Stimulated activated CD8-positive, alpha-beta memory T cell treated with anti-CD3 and anti-CD28 coated beads, Interleukin-4, amount 100 ng/mL, for 1 hour (primary cell): ENCODE measurements at places on chromosomes 2 and 18.

GRCh38 chr2:26058390-26058789 lies 24.5 kb downstream of the RAB10 start:
- DNase-seq, result no peak

DNA sequence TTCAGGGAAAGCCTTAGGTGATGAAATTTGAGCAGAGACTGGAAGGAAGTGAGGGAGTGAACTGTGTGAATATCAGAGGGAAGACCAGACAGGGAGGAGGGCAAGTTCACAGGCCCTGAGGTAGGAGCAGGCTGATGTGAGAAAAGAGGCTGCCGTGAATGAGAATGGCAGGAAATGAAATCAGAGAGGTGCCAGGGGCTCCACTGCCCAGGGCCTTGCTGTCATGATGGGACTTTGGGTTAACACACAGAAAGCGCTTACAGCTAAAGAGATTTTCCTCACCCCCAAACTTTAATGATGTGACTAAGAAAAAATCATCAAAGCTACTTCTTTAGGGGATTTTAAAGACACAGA lies 53.8 kb downstream of the MARCHF4 start:
- DNase-seq, result no peak

DNA sequence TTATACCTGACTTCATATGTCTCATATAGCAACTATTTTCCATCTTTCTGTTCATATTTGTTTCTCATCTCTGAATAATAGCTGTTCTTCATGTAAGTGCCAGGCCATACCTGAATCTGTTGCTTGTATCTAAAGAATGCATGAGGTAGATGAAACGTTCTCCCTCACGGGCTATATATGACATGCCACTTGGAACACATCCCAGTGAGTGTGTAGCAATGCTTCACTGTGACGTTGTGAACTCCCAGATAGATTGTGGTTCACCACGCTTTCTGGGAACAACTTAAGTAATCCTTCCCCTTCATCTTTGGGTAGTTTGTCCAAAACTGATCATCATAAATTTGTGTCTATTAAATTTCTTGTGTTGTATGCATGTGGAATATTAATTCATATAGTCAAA lies 60.1 kb downstream of the RDH14 start:
- DNase-seq, result no peak

DNA sequence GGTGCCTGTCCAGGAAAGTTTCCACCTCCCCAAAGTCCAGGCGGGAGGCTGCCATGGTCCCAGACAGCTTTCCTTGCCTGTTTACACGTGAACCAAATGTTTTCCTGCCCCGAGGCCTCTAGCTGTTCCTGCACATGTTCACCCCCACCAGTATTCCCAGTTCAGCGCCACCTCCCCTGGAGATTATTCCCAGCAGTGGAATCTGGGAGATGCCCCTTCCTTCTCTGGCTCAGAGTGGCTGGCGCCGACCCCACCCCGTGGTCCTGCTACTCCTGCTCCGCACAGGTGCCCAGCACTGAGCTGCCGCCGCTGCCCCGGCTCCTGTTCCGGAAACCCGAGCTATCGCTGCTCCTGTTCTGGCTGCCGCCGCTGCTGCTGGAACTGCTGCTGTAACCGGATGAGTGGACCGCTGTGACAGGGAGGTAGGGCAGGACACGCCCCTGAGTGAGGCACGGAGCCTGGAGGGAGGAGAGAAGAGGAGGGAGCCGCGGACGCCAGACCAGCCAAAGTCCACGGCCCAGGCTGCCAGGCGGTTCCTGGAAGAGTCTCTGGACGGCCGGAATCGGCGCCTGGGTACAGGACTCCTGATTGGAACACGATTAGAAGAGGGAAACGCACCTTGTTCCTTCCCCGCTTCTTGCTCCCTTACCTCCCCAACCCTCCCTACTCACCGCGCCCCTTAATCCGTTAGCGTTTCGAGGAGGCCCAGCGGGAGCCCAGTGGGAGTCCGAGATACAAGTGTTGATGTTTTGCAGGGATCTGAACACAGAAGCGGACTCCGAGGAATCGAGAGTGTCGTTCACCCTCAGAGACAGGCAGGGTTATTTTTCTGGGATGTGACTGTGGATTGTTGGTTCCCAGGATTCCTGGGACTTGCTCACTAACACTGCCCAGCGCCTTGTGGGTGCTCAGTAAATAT lies at the start of gene PDE11A:
Gene PDE11A (minus strand): TSS at position 395 of the 919 bp plus-strand sequence. CDS start 340 bp downstream, at position 55.
- no peak for DNase-seq

DNA sequence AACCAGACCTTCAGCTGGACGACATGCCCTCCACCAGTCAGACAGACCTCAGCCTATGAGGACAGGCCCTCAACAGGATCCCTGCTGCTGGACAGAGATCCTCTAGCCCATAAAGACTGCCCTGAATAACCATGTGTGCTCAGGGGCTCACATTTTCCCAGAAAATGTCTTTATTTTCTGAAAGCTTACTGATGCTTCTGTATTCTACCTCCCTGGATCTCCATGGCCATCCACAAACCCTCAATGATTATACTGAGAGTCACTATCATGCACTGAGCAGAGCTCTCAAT lies 1.8 kb upstream of the PTPN18 start:
- no peak for DNase-seq

DNA sequence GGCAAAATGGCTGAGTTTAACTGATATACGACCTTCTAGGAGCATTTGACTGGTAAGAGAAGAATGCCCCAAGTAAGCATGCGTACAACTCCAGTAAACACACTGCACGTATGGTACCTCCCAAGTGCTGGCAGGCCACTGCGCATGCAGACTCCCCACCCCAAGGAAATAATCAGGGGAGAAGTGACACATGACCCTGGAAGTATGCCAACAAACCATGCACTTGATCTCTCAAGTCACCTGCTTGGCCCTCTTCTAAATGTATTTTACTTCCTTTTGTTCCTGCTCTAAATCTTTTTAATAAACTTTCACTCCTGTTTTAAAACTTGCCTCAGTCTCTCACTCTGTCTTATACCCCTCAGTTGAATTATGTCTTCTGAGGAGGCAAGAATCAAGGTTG lies 129.8 kb upstream of the COL5A2 start:
- DNase-seq, result no peak

GRCh38 chr18:44125446-44125845 lies 555.2 kb upstream of the SETBP1 start:
- no peak for DNase-seq

GRCh38 chr2:61443342-61444041 lies 27.4 kb downstream of the USP34 start:
- no peak for DNase-seq

DNA sequence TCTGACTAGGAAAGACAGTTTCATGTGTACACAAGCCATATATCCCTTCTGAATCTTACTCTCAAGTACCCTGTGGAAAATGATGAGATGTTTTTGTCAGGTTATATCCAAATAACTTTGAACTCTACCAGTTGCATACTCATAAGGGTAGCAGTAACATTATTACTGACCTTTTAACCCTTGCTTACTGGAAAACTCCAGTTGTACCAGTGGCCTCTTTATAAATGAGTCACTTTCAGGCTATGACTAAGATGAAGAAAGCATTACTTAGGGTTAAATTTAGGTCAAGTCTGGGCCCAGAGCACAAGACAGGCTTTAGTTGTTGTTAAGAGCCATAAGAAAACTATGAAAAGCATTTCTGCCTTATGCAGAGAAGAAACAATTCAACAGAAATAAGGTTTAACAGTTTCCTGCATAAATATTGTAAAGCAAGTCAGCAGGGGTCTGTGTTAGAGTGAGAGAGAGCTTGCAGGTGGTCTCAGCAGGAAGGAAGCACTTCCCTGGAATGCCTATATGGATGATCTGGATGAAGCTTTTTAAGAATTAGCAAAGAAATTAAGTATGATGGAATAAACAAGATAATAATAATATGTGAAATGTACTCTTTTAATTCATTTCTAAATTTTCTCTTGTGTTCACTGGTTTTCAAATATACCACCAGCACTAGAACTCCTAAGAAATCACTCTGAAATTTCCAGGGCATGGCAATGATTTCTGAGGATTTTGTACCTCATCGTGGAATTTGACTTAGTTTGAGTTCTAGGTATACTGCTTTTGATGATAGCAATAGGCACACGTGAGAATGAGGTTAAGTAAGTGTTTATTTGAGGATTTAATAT lies 126.6 kb downstream of the UBE2E3 start:
- no peak for DNase-seq

DNA sequence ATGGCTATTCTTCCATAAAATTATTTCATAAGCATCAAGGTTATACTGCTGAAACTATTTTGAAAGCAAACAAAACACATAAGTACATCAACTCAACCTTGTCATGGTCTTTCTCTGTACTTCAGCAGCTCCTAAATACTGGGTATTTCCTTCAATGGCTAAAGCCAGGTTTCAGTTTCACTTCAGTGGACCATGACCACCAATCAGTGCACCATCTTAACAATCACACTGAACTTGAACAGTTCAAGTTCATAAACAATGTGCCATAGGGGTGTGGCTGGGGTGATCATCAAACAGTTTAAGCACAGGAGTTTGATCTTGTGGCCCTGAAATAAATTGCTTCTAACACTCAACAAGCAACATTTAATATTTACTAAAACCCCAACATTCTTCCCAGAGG lies 124.1 kb upstream of the FIGN start:
- no peak for DNase-seq

GRCh38 chr2:122273785-122274419 lies 518.5 kb downstream of the TSN start:
- DNase-seq, result no peak

- DNase-seq, result no peak
Measured at GRCh38 chr18:41548521-41549260, 406.3 kb upstream of the PIK3C3 start.

- no peak for DNase-seq
Measured at GRCh38 chr2:237743561-237744269, 54.9 kb upstream of the RBM44 start.

DNA sequence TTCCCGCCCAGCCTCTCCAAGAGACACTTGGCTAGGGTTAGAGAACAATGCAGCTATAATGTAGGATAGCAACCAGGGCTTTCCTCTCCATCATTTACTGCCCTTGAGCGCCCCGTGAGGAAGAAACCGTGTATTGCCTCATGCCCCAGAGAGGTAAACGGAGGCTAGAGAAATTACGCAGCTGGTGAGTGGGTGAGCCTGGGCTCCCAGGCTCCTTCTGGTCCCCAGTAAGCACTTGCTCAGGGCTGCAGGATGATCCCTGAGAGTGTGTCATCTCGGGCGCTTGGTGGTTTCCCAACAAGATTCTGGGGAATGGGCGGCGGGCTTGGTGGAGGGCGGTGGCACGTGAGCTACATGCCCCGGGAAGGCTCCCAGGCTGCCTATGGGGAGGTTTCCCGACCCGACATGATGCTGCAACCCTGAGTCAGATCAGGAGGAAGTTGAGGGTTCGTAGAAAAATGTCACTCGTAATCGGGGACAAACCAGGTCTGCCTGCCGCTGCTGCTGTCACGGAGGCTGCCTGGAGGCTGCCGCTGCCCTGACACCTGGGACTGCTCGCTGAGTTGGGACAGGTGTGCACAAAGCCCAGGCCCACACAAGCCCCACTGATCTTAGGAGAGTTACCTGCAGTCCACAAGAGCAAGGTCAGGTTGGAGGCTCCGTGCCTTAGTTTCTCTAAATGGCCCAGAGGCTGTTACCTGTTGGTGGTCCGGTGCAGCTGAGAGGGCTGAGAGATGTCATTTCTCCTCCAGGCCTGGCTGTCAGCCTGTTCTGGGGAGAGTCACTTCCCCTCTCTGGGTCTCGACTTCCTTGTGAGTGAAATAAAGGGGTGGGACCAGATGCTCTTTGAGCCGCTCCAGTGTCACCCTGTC lies at the start of gene GPR55:
Gene GPR55 (minus strand): TSS at position 773 of the 872 bp plus-strand sequence. CDS start 14,280 bp downstream, outside the sequence.
- no peak for DNase-seq

- no peak for DNase-seq
Measured at GRCh38 chr2:207847807-207848544, 78.3 kb upstream of the FZD5 start.

DNA sequence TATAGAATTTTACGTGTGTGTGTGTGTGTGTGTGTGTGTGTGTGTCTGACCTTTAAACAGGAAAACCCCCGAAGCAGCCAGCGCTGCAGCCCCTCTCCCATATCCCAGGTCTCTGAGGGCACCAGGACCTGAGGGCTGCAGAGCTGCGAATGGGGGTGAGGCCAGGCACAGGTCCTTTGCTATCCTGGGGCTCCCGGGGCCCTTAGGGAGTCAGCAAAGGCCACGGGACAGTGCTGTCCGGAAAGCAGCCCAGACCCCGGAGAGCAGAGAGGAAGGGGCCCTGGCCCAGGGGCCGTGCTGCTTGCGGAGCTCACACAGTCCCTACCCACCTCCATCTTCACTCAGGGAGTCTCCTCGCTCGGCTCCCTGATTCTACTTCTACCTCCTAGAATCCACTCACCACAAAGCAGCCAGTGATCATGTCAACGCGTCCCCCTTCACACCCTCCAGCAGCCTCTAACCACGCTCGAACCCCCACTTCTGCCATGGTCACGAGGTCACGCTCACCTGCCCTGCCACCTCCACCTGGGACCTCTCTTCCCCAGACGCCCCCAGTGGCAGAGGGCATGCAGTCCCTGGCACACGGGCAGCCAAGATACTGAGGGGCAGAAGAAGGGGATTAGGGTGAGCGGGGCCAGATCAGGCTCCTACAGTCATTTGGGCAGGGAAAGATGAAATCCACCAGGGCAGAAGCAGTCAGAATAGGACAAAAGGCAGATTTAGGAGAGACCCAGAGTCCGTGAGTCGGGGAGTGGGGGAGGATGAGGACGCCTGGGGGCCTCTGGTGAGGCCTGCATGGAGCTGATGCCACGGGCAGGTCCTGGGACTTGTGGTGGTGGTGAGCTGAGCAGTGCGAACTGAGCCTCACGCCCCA lies 86.7 kb downstream of the USP40 start:
- no peak for DNase-seq

DNA sequence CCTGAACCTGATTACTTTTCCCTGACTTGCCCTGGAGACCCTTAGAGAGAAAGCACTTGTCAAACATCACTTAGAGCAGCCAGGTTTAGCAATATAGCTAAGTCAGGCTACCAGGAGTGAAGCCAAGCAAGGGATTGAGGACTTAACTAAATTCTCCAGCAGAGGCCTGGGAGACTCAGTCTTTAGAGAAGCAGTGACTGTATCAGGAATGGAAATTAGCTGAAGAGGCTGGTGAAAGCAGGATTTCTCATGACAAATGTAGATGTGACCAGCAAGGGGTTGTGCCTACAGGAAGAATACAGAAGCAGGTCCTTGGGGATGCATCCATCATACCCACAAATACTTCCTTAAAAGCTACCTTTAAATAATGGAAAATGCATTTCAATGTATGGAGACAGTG lies 368.9 kb upstream of the MEIS1 start:
- DNase-seq, result no peak

- DNase-seq, result no peak
Measured at GRCh38 chr2:181467966-181468707, 11.0 kb downstream of the ITGA4 start.
